ENCODE measurements at places on chromosomes 3 and 15.

DNA sequence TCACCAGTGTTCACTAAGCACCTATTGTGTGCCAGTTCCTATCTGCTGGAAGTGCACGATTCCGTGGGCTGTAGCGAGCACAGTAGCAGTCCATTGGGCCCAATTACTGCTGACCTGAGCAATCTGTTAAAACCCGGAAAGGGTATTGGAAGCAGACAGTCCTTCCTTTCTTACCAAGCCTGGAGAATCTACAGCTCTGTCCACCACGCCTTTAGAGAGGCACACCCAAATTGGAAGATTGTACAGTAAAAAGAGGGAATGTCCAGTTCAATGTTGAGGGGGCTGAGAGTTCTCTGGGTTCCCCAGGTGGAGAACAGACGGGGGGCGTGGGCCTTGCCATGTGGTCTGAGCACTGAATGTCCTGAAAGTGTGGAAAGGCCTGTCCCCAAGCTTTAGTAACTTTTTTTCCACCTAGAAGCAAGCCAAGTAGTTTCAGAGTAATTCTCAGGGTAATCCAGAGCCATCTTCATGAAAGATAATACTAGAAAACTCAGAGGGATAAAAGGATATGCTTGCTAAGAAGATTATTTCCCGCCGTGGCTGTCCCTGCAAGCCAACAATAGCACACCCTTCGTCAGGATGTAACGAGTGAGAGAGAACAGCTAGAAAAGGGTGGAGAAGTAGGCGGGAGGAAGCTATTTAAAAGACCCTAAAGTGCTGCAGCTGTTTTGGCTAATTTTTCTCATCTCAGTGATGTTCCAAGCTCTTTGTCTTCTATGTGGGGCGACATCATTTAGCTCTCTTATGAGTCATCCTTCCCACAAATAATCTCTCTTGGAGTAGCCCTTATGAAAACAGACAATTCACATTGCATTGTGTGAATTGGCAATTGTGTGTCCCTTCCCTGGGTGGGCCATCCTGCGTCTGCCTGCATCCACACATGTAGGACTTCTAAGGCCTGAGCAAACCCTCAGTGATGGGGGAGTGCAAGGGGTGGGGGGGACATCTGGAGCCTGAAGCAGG, 181.0 kb downstream of the ATG7 start:
- DNase-seq: no peak

DNA sequence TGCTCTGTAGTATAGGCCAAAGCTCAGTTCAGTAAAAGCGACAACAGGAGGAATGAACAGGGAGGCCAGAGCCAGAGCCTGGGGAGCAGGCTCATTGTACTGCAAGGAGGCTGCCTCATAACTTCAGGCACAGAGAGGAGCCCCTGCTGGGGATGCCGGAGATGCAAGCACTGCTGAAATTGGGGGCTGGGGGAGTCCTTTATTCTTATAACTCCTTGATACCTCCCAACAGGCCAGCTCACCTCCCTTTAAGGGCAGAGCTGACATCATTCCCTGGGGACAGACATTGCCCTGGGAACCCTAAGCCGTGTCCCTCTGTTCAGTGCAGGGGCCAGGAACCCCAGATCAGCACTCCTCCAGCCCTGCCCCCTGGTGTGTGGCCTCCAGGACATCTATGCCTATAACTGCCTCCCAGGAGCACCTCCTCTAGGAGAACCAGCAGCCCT, 83.8 kb upstream of the MRPS22 start:
- no peak for DNase-seq

DNA sequence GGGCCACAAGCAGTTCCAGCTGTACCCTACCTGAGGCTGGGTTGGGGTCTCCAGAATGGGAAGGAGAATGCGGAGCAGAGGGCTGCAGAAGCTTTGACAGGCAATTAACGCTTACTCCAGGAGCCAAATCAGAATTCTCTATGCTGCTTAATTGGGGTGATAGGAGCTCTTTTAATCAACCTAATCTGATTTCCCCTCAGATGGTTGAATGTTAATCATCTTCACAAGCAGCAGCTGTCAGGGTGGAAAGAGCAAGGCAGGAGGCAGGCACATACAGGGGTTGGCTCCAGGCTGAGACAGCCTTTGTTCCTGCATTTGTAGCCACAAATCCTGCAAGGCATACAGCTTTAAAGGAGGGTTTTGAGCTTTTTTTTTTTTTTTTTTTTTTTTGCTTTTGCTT, 2.6 kb downstream of the CILP start:
- DNase-seq: no peak

DNA sequence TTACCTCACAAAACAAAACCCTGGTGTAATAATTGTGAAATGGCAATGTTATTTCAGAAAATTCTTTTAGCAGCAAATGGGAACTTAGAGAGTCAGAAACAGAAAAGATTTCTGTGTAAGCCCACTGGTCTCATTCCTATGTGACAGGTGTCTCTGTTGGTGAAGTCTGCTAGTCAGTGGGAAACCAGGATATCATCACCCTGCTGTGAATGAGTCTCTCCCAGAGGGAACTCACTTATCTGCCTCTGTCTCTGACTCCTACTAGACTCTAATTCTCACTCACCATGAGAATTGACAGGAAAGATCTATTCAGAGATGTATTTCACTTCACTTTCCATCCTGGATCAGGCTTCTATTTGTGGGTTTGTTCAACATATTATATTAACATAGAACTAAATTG, 266.0 kb downstream of the EPHA3 start:
- no peak for DNase-seq

- DNase-seq: no peak
Observed at GRCh38 chr3:113668015-113668414, 28.4 kb downstream of the USF3 start.

GRCh38 chr15:85354461-85354860, 25.9 kb upstream of the AKAP13 start:
- no peak for DNase-seq

- DNase-seq: no peak
Observed at GRCh38 chr3:102673271-102674115, 238.7 kb downstream of the ZPLD1 start.

- no peak for DNase-seq
Observed at GRCh38 chr3:179695672-179696313, 43.0 kb downstream of the USP13 start.

DNA sequence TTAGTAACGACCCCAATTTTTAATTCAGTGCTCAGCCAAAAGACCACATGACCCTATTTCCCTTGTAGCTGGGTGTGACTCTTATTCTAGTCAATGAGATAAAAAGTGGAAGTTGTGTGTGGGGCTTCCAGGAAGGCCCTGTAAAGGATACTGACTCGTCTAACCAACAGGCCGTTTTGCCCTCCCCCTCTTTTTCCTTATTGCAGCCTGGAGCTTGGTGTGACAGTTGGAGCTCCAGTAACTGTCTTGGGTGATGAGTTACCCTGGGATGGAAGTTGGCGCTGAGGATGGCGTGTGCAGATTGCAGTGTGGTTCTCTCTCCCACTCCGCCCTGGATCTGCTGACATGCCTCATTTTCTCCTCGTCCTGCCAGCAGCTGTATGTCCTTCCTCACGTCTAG, 209.3 kb upstream of the PROK2 start:
- no peak for DNase-seq

DNA sequence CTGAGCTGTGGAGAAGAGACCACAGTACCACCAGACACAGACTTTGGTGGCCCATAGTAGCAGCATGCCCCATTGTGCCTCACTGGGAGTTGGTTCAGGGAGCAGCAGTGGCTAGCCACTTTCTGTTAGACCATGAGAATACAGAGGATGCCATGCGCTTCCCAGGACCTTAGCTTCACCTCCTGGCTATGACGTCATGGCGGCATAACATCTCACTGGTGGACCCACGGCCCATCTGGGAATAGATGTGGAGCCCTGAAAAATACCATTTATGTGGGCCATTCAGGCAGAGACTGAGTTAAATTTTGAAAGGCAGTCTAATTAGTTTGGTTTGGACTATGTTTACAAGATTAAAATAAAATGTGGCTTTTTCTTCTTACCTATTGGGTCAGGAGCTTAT, 55.1 kb upstream of the NMD3 start:
- no peak for DNase-seq

GRCh38 chr3:141875893-141876380, 506 bp upstream of the ATP1B3 start:
- no peak for DNase-seq

DNA sequence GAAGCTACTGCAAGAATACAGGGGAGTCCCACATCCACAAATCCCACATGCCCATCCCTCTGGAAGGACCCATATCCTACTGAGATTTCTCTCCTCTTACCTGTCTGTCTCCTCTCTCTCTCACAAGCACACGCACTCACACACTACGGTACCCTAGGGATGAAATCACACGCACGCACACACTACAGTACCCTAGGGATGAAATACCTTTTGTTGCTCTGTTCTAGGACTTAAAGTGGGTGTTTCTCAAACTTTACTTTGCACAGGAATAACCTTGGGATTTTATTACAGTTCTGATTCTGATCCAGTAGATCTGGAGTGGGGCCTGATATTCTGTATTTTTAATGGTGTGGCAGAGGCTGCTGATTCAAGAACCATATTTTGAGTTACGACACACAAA, 622.2 kb upstream of the ZNF385D start:
- DNase-seq: no peak

DNA sequence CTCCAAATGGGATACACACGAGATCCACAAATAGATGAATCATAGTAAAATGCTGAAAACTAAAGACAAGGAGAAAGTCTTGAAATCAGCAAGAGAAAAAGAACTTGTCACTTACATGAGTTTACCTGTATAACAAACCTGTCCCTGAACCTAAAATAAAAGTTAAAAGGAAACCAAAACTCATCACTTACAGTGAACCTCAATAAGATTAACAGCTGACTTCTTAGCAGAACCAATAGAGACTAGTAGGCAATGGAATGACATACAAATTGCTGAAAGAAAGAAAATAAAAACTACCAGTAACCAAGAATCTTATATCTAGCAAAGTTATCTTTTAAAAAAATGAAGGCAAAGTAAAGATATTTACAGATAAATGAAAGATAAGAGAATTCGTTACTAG, 27.4 kb downstream of the SEC22A start:
- DNase-seq: no peak

- no peak for DNase-seq
Observed at GRCh38 chr3:67853520-67853919, 199.1 kb upstream of the SUCLG2 start.

- no peak for DNase-seq
Observed at GRCh38 chr3:69462022-69462825, 76.3 kb upstream of the FRMD4B start.

- DNase-seq: no peak
Observed at GRCh38 chr15:90891346-90891949, 7.1 kb downstream of the FES start.

- no peak for DNase-seq
Observed at GRCh38 chr15:63274427-63274826, 3.0 kb upstream of the APH1B start.
